Activated CD8-positive, alpha-beta memory T cell treated with anti-CD3 and anti-CD28 coated beads, Interleukin-2, amount 10 ng/mL, durations not matched to agents 7 days and 5 days (primary cell): ENCODE measurements at places on chromosomes 11 and 22. TPM values are rescaled to one million over a fixed set of nuclear protein-coding genes. Genes with fewer than 3 reads are reported as not detected.

Gene PATZ1
- total RNA-seq: 28.2 TPM

Gene ANKK1
- total RNA-seq: 0.29 TPM

Gene ADORA2A
- total RNA-seq: 19.7 TPM

Gene FADD
- total RNA-seq: 41.4 TPM

Gene SMC1B
- total RNA-seq: 0.68 TPM

Gene PHLDA2
- total RNA-seq: 1.1 TPM

Gene MS4A4E
- total RNA-seq: not detected

Gene DDX25
- not detected for total RNA-seq

Gene OSBP
- 38.0 TPM for total RNA-seq

Gene PRG3
- total RNA-seq: not detected

Gene CCDC73
- 0.47 TPM for total RNA-seq

Gene CDC42EP2
- not detected for total RNA-seq

Gene OR5P2
- total RNA-seq: not detected

Gene NXPE4
- total RNA-seq: not detected

Gene DMC1
- 16.9 TPM for total RNA-seq

Gene KCNJ1
- total RNA-seq: not detected
